H7 (cell line): ENCODE measurements at places on chromosomes 1 and 21.

DNA sequence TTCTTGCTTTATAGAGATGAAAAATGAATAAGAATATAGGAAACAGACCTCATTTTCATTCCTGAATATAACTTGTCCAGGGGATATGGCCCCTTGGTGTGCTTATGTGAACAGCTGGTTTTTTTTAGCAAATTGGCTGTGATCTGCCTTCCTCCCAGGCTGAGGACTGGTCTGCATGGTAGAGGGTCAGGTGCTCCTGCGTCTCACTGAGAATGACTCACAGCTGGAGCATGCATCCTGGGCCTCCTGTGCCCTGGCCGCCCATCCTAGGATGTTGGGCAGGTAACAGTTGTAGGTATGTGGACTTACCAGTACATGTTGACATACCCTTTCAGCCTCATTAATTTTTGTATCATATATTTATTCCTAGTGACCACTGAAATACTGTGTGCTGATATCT, 29.8 kb downstream of the AGT start:
- no peak for DNase-seq

- no peak for DNase-seq
Measured at GRCh38 chr1:182784556-182785171, 4.9 kb upstream of the NPL start.

DNA sequence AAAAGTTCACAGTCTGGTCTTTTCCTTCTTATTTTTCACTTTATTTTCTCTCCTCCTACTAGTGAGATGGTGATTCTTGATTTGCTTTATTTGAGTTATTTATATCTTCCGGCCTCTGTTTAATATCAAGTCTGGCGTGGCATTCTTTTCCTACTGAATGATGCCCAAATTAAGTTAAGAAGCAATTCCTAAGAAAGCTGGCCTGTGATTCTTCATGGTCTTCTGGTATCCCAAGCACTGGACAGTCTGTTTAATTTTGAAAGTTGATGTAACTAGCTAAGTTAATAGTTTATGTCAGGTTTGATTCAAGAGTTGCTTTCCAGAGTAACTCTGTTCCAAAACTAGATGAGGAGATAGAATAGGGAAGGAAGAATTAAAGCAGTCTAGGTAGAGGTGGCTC, 9.2 kb upstream of the ENAH start:
- no peak for DNase-seq

DNA sequence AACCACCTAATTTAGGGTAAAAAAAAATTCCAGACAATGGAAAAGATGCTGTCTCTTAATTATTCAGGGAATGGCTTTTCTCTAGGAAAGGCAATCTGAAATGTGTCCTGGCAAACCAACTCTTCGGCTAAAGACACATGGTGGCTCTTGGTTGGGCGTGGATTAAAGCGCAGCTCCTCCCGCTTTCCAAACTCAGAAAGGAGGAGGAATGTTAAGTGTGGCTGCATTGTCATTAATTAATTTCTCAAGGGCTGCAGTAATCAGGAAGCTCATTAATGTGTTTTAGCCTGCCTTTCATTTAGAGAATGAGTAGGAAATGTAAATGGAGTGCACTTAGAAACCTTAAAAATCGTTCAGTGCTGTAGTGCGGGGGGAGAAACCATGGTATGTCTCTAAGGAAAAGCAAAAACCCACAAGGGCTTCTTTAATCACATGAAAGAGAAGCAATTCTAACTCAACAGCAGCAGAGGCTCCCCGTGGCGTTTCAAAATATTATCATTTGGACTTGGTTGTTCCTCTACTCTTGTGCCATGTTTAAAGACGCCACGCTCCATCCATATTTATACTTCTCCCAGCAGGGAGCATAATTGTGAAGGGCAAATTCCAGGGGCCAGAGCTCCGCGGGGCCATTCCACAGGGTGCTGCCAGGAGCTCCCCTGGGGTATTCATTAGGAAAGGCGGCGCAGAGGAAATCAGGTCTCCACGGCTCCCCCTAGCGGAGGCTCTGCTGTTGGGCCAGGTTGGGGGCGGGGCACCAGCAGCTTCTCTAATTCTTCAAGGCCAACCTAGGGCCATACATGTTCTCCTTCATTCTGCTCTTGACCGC, 91.9 kb upstream of the SSX2IP start:
- peak; percentile 84 for DNase-seq

DNA sequence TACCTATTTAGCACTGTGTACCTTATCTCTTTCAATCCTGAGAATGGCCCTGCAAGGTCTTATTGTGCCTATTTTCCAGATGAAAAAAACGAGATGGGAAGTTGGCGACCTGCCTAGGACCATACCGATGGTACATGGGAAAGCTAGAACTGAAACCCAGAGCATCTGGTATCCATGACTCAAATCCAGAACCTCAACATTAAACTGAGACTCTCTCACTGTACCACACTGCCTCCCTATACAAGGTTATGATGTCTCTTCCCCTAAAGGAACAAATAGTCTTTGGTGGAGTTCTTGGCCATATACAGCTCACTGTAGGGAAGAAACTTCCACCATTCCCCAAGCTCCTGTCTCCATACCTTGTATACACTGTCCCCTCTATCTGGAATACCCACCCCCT, 110.7 kb downstream of the TNR start:
- no peak for DNase-seq

GRCh38 chr1:97138515-97139032, 417.0 kb downstream of the PTBP2 start:
- no peak for DNase-seq

GRCh38 chr21:29540289-29540688, 241.6 kb downstream of the BACH1 start:
- no peak for DNase-seq

GRCh38 chr1:242086706-242087105, 87.8 kb upstream of the MAP1LC3C start:
- no peak for DNase-seq

DNA sequence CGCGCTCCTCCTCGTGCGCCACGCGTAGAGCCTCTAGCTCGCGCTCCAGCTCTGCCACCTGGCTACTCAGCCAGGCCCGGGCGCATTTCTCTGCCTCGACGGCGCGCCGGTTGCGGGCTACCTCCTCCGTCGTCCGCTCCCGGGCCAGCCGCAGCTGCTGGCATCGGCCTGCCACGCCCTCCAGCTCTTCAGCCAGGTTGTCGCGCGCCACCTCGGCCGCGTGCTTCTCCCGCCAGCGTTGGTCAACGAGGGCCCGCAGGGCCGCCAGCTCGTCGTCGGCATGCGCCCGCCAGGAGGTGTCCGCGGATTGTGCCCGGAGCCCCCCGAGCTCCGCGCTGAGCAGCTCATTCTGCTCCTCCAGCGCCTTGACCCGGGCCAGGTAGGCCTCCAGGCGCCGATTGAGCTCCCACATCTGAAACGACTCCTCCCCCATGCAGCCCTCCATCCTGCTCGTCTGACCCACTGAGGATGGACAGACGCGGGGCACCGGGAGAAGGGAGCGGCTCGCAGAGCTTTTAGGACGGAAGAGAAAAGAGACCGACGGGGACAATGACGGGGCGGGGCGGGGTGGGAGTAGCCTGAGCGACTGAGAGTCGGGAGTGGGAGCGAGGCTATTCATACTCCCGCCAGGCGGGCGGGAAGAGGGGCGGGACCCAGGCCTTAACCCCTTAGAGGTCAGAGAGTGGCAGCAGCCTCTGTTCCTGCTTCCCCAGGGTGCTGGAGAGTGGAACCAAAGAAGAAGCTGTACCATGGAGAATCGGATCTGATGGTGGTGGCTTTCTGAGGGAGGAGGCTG, at the start of gene NES:
Gene NES (minus strand): TSS at position 588 of the 796 bp plus-strand sequence. CDS start 143 bp downstream, at position 445.
- peak; percentile 93 for DNase-seq

DNA sequence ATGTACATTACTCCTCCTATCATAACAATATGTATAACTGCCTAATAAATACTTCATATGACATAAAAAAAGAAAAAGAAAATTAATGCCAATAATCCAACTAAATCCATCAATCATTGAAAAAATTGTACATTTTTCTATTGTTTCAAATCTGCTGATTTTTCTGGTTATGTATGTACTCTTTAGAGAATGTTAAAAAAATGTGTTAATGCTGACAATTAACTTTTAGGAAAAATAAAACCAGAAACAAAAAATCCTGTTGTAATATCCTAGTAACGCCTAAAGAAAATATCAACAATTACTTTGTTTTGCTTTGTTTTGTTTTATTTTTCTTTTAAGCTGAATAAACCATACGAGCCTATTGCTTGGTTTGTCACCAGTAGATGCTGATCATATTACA, 213.9 kb upstream of the USP25 start:
- DNase-seq, result no peak

GRCh38 chr1:91400133-91400725, 4.4 kb downstream of the HFM1 start:
- DNase-seq, result no peak

GRCh38 chr1:28807986-28808385, 4.0 kb upstream of the OPRD1 start:
- no peak for DNase-seq

- DNase-seq, result no peak
Measured at GRCh38 chr1:14055442-14056223, 355.6 kb downstream of the PRDM2 start.

DNA sequence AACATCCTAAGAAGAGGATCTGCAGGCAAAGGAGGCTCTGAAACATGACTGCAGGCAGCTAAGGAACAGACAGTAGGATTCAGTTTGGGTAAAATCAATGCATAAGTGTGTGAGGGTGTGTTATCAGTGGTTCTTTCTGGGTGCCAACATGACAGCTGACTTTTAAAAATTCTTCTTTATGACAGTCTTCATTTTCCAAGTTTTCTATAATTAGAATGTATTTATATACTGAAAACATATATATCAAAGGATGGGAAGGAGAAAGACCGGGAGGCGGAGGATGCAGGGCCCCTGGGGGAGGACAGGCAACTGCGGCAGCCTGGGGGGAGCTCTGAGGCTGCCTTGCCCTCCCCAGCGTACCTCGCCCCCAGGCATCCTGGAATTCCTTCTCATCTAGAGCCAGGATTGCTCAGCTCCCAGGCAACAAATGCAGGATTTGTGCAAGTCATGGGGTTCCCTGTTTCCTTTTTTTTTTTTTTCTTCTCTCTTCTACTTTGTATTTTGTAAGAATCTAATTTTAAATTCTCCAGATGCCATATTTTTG, 104.8 kb downstream of the CSMD2 start:
- no peak for DNase-seq

DNA sequence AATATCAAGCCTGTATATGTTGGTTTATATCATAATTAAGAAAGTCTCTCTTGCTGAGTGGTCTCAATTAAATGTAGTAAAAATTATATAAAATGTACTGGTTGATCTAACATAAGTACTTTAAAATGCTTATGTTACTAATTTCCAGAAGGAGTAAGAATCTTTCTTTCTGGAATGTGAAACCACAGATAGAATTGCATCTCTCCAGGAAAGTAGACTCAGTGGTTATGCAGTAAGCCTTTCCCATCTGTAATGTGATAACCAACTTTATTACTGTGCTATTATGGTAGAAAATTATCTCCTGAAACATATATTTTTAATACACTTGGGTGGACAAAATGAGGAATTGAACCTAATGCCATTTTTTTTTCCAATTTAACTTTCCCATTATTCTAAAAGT, 8.9 kb upstream of the RALGPS2 start:
- no peak for DNase-seq

- peak; percentile 60 for DNase-seq
Measured at GRCh38 chr1:218344814-218345672, at the start of gene TGFB2. Gene TGFB2 (plus strand): TSS chr1:218345336. CDS start chr1:218346702, 1,366 bp downstream.

DNA sequence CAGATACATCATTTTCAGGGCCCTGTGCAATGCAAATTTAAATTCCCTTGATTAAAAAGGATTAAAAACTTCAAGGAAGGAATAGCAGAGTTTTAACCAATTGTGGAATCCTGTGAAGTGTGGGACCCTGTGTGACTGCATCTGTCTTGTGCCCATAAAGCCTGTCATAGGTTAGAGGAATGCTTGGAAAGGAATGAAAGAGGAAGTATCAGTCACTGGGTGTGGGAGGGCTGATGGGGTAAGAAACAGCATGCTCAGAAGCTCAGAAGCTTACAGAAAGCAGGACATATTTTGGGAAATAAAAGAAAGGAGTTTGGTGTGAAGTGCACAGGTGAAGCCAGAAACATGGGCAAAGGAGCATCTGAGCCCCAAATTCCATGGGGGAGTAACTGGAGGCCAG, 150.8 kb upstream of the ETV3 start:
- no peak for DNase-seq
